Fibroblast of villous mesenchyme (primary cell): ENCODE measurements at places on chromosomes 2 and 18.

DNA sequence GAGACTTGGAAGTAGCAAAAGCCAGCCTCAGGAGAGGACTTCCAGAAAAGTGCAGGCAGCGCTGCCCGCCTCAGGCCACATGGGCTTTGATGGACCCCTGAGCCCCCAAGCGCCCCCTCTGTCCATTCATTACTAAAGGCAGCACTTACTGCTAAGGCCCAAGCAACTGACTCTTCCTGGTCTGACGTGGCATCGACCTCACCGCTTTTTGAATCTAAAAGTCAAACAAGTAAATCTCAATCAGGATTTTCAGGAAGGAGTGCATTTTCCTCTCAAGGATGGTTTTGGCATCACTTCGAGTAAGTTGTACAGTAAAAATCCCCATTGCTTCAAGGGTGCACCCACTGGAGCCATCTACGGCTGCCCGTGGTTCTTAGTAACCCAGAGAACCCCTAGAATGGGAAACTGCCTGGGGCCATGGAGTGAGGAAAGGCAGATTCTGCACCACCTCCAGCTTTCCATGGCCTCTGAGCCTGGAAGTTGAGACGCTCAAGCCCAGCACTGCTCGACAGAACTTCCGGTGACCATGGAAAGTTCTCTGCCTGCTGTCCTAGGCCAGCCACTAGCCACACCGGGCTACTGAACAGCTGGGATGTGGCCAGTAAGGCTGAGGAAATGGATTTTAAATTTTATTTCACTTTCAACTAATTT lies 7.0 kb downstream of the HJURP start:
- no peak for DNase-seq

DNA sequence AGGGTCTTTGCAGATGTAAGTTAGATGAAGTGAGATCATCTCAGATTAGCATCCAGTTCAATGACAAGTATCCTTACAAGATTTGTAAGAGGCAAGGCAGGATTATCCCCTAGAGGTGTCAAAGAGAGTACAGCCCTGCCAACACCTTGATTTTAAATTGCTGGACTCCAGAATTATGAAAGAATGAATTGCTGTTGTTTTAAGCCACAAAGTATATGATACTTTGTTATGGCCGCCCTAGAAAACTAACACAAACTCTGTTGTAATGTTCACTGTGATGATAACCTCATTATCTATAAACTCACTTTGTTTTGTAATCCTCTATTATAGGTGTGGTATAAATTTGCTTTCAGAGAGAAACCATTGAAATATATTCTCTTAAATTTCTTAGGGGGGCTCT lies 249.0 kb upstream of the SPOPL start:
- no peak for DNase-seq

GRCh38 chr18:23209031-23209430 lies 73.7 kb downstream of the CABLES1 start:
- DNase-seq: no peak

DNA sequence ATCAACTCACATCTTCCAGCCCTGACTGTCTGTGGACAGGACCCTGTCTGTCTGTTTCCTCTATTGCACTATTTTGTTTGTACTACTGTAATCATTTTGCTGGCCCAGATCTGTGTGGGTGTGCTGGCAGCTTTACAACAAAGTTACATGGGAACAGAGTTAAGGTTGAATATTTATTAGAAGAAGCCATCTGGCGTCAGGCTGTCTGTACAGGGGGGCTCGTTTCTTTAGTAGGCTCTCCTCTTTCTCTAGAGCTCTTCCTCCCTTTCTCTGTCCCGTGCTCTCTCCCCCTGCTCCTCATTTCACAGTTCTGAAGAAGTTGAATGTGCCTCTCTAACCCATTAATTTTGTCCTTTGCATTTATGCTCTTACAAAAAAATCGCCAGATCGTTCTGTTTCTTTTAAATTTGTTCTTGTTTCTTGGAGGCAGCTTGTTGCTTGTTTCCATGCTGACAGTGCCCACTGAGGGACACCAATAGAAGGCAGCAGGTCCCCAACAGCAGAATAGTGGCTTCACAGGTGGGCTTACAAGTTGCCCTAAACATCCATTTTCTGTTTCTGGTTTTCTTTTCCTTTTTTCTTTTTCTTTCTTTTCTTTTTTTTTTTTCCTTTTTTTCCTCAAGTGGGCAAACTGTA lies 315.2 kb upstream of the ZEB2 start:
- peak; percentile 92 for DNase-seq

DNA sequence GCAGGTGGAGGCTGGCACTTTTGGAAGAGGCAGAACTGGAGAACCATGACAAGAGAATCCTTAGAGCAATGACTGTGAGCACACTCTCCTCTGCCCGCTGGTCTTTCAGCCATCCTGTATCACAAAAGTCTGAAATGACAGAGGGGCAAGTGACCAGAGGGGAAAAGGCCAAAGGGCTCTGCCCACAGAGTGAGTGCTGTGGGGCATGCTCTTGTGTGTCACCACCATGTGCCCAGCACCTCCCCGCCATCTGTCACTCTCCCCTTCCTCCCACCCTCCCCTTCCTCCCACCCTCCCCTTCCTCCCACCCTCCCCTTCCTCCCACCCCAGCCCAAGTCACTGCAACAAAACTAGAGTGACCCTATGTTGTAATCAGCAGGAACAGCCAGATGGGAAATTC lies 31.9 kb downstream of the DAW1 start:
- DNase-seq: no peak

- DNase-seq: no peak
Measured at GRCh38 chr2:45137966-45138695, 128.9 kb upstream of the SIX2 start.
